ENCODE measurements at places on chromosomes 12 and 14.

- no peak for DNase-seq
Observed at GRCh38 chr12:42275499-42275898, 37.5 kb upstream of the YAF2 start.

DNA sequence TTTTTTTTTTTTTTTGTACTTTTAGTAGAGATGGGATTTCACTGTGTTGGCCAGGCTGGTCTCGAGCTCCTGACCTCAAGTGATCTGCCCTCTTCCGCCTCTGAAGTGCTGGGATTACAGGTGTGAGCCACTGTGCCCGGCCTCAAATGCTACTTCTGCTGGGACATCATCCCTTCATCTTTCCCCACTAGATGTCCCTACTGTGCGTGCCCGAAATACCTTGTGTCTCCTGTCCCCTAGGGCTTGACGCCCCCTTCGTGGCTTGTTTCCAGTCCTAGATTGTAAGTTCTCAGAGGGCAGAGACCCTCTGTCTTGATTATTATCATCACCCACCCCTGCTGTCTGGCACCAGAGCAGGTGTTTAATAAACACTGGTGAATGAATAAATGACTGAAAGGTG, 14.9 kb downstream of the CCDC63 start:
- no peak for DNase-seq

GRCh38 chr14:83129496-83129895, 1595.8 kb upstream of the SEL1L start:
- no peak for DNase-seq

DNA sequence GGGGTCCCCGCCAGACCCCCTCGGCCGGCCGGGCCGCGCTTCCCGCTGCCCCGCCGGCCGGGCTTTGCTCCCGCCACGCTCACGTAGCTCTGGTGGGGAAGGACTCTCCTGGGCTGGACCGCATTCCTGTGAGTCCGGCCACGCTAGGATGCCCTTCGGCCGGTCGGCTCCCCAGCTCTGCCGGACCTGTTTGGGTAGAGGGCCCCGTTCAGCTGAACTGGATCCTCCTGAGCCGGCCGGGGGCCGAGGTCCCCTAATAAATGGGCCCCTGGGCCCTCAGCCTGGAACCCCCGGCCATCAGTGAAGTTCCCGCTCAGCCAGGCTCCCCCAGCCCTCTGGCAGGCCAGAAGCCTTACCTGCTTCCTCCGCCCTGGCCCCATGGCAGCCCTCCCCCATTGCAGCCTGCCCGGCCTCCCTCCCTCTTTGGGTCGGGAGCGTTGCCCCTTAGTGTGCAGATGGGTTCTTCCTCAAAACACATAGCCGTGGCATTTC, 593 bp downstream of the UNC119B start:
- DNase-seq: no peak

- no peak for DNase-seq
Observed at GRCh38 chr12:101850199-101850598, 19.4 kb upstream of the GNPTAB start.

- DNase-seq: no peak
Observed at GRCh38 chr12:106594447-106594846, 11.6 kb downstream of the RFX4 start.

DNA sequence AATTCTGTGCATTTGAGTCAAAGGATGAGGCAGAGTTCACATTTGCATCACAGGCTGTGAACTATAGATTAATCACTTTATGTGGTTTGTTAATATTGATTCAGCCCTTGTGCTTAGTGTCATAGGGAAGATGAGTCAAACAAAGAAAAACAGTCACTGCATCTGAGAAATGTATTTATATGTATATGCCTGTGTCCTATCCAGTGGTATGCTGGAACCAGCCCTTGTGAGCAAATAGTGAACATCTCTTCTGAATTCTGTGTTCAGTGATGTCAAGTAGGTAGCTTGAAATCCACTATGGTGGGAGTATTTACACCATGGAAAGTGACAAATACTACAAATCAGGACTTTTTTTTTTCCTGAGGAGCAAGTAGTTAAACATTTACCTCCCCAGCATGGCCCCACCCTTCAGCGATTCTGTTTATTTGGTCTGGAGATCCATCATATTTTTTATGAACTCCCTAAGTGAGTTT, 128.5 kb downstream of the HMGA2 start:
- no peak for DNase-seq

- no peak for DNase-seq
Observed at GRCh38 chr14:21719841-21720240, 46.2 kb upstream of the OR4E1 start.

DNA sequence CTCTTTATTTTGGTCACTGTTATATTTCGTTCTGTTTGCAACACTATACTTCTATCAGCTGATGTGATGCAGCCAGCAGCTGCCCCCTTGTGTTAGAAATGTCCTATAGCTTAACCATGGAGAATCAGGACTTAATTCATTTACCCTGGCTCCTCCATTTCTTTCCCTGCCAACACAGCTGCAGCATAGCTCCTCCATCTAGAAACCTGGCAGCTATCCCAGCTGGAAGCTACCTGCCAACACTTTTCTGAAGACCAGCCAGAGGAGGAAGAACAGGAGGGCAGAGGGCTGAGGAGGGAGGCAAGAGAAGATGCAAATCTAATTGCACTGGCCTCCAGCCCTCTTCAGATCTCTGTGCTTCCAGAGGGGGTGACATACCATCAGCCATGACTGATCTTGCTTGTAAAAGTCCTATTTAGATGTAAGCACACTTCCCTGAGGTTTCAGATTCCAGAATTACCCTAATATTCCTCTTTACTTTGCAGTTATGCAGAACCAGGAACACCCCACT, 156.8 kb upstream of the TMEM260 start:
- peak; percentile 34 for DNase-seq

- no peak for DNase-seq
Observed at GRCh38 chr12:9068600-9068999, 47.1 kb downstream of the A2M start.

DNA sequence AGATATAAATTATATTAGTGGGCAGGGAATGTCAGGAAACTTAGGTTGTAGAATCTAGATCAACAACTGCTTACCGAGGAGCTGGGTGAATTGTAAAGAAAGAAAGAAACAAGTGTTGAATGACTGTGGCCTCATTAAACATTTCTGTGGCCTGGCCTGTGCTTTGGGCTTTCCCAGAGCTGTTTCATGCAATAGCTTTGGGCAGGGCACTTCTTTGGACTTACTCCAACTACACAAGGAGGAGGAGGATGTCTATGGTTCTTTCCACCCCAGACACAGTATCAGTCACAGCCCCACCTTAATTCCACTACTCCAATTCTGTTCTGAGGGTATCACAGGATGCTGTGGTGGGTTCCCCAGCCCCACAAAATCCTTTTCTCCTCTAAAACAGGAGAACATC, 38.0 kb downstream of the DPF3 start:
- DNase-seq: no peak

DNA sequence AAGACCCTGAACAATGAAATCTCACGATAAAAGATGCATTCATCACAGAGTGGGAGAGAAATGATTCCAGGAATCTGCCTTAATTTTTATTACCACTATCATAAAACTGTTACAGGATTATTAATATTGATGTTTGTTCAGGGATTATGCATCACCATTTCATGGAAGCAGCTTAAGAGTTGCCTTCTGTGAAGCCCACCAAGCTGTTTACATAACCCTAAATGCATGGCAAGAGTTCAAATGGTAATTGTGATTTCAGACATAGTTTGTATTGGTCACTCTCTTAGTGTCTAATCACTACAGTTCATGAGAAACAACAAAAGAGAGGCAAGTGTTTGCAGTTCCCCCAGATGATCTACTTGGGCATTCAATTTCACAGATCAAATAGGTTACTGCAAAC, 527.7 kb downstream of the RPS29 start:
- no peak for DNase-seq

- DNase-seq: no peak
Observed at GRCh38 chr12:55715169-55715764, 579 bp upstream of the BLOC1S1 start.

- DNase-seq: no peak
Observed at GRCh38 chr12:12872934-12873275, 18.5 kb upstream of the GPRC5A start.

GRCh38 chr14:96734076-96734622, 63.0 kb upstream of the VRK1 start:
- no peak for DNase-seq

- DNase-seq: no peak
Observed at GRCh38 chr14:77051116-77051515, 22.6 kb upstream of the IRF2BPL start.

DNA sequence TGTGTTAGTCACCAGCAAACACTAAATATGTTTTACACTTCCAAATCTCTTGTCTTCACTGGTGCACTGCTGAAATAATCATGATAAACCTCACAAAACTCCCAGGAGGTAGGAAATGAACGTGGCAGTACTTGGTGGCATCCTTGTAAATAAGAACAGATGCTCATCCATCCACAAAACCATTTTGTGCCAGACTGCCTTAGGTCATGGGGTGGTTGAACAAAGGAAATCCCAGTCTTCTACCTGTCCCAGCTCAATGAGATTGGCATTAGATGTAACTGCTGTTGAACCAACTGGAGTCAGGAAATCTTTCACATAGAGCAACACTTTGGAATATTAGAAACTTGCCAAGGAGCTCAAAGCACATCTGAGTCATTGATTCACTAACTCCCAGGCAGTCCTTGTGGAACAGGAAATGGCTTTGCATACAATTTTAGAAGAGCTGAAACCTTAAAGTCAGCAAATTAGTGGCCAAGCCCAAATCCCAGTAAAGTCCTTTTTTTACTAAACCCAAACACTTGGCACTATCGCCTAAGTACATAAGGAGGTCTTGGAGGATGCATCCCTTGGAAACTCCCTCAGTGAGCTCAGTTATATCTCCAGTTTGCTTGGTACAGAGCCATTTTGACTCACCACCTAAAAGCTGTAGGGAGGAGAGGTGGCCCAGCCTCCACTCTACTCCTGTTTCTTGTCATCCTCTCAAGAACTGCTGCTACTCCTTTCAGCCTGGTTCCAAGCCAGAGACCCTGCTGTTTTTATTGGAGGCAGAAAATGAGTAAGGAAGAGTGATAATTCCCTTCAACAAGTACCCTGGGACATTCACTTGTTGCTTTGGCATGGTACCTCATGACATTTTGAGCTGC, 208.0 kb downstream of the NOVA1 start:
- DNase-seq: no peak

GRCh38 chr14:44428231-44428945, 78.7 kb downstream of the FSCB start:
- no peak for DNase-seq

DNA sequence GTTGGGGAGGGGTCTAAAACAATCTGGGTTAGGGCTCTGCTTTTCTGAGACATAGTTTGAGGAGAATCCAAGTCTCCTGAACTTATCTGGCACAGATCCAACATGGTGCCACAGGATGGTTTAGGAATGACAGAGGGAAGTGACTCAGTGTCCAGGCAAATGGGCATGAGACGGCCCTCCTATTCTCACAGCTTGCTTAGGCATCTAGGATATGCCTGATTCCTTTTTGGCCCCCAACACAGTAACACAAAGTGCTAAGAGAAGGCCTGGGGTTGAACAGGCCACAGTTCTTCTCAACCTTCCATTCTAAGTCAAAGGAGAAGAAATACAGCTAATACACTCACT, 117.7 kb downstream of the ZFP36L1 start:
- DNase-seq: no peak

- no peak for DNase-seq
Observed at GRCh38 chr12:97638739-97639138, 176.1 kb downstream of the RMST start.

- no peak for DNase-seq
Observed at GRCh38 chr12:42119085-42119633, 25.5 kb downstream of the GXYLT1 start.

DNA sequence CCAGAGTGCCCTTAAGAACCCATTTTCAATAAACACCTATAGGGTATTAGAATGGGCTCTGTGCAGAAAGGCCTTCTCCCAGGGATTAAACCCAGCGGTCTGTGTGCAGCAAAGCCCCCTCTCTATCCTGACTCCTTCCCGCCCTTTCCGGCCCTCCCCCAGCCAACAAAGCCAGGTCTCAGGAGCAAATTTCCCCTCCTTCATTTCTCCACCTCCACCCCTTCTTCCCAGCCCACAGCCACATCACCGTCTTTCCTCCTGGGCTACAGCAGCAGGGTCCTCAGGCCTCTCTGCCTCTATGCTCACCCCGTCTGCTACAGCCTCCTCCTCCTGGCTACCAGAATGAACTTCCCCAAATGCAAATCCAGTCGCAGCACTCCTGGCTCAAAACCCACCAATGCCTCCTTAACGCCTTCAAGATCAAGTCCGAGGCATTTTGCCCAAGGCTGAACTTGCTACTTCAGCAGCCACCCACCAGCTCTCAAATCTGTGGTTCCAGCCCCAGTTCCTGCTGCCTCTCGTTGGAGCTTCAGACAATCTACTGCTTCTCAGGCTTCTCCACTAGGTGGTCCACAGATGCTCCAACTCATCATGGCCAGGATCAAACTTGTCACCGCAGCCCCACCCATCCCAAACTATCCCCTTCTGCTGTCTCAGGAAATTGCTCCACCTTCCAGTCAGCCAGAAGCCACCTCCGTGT, 134.8 kb downstream of the BCL11B start:
- no peak for DNase-seq

- DNase-seq: no peak
Observed at GRCh38 chr14:35932659-35933159, 106.6 kb downstream of the BRMS1L start.

DNA sequence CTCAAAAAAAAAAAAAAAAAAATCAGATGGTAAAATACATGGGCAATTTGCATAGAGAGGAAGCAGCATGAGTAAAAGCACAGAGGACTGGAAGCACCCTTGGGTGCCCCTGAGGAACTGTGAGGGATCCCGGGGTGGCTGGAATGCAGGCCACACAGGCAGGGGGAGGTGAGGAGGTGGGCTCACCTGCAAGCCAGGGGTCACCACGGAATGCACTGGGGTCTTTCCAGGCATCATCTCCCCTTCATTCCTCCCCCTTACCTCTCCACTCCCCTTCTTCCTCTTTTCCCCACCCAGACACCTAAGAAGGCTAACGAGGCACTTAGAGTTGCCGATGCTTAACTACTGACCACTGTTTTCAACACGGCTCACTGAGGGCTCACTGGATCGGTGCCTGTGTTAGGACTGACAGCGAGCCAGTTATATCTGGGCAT, 14.4 kb upstream of the HIP1R start:
- no peak for DNase-seq

DNA sequence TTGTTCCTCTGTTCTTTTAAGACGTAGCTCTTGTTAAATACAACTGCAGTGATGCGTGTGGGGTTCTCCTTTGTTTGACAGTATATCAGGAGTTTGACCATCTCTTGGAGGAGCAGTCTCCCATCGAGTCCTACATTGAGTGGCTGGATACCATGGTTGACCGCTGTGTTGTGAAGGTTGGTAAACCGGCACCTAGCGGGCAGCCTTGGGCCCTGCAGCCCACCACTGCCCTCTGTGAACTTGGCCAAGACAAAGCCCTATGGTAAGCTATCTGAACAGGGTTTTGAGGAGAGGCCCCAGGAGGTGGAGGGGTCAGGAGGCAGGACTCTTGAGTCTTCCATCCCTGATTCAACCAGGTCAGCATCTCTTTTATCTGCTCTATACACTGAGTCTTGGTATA, 54.6 kb upstream of the RIC8B start:
- DNase-seq: no peak

GRCh38 chr12:58105225-58106119, 164.1 kb downstream of the ATP23 start:
- no peak for DNase-seq

GRCh38 chr12:54126696-54127537, 61.9 kb downstream of the SMUG1 start:
- no peak for DNase-seq

Measured in amniotic stem cell (primary cell).